Activated T-helper 2 cell treated with anti-CD3 and anti-CD28 coated beads, Interferon-gamma antibody, Interleukin-2, Interleukin-4, amounts not matched to agents 10 μg/mL and 5 μg/mL and 100 μg/mL, durations not matched to agents 14 hours and 24 hours and 36 hours (primary cell): ENCODE measurements at places on chromosomes 1 and 21.

GRCh38 chr1:163071405-163072255 is 2.5 kb downstream of the RGS4 start:
- no peaks in the 10 kb centered on the region for H3K36me3 ChIP-seq
- no peaks in the 10 kb centered on the region for H3K4me1 ChIP-seq
- DNase-seq = peak; percentile 19
- H3K27ac ChIP-seq = no peak overlapping the region
- peaks cover 37% of the 10 kb centered on the region for H3K27me3 ChIP-seq

DNA sequence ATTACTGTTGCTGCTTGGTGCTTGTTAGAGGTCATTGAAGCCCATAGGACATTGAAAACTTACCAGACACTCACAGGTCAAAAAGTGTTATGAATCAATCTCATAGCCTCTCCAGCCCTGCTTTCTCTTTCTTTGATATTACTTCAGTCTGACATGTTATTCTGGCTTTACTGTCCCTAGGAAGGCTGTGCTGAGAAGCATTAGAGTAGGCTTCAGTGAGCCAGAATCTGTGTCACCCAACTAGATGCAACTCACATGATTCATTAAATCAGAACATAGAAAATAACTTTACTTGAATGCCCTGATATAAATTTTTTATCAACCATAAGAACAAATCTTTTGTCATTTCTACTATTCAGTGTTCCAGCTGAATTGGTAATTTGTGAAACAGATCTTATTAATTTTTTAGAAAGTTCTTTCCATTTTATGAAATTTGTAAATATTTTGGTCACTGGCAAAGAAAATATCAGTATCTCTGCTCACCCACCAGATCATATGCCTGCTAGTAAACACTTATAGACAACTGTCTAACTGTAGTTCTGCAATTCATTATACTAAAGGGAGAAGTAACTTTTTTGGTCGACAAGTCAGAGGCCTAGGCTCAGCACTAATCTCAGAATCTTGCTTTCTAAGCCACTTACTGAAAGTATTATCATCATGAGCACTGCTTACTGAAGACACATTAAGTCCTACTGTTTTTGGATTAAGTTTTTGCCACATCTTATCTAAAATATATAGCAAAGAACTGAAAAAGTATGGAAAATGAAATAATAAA is 48.2 kb downstream of the RPAP2 start:
- no peak for DNase-seq
- H3K36me3 ChIP-seq = peaks cover 50% of the 10 kb centered on the region
- H3K27me3 ChIP-seq = no peaks in the 10 kb centered on the region
- peaks cover 16% of the 10 kb centered on the region for H3K4me1 ChIP-seq
- no peak overlapping the region for H3K27ac ChIP-seq

- H3K4me1 ChIP-seq = peaks cover 4% of the 10 kb centered on the region
- no peaks in the 10 kb centered on the region for H3K36me3 ChIP-seq
- DNase-seq = no peak
Observed at GRCh38 chr21:45004481-45005247, 64.8 kb downstream of the SLX9 start.

DNA sequence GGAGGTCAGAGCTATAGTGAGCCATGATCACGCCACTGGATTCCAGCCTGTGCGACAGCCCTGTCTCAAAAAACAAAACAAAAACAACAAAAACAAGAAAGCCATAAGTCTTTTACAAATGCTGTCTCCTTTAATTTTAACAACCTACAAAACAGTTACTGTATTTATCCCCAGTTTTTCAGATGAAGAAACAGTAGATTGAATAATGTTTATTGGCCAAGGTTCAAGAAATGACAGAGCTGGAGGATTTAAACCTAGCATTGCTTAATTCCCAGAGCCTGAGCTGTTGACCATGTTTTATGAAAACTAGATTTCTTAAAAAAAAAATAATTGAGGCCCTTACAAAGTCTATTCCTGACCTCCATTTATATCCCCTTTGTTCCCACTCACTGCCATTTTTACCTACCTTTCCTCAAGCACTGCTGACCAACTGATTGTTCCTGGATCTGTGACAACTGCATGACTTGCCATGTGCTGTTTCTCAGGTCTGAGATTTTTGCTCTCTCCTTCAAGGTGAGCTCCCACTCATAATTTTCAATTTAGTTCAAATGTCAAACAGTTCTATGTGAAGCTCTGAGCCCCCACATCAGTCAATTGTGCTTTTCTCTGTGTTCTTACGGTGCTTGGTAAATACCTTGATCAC is 140.8 kb downstream of the CHRM3 start:
- no peak overlapping the region for H3K27ac ChIP-seq
- DNase-seq = no peak
- H3K4me3 ChIP-seq = no peak overlapping the region
- no peaks in the 10 kb centered on the region for H3K36me3 ChIP-seq
- no peaks in the 10 kb centered on the region for H3K27me3 ChIP-seq

- H3K4me3 ChIP-seq = no peak overlapping the region
- no peak for DNase-seq
- H3K27ac ChIP-seq = no peak overlapping the region
- peaks cover 17% of the 10 kb centered on the region for H3K4me1 ChIP-seq
- H3K36me3 ChIP-seq = no peaks in the 10 kb centered on the region
- H3K27me3 ChIP-seq = peaks cover 7% of the 10 kb centered on the region
Observed at GRCh38 chr1:186813420-186813819, 15.3 kb upstream of the PLA2G4A start.

DNA sequence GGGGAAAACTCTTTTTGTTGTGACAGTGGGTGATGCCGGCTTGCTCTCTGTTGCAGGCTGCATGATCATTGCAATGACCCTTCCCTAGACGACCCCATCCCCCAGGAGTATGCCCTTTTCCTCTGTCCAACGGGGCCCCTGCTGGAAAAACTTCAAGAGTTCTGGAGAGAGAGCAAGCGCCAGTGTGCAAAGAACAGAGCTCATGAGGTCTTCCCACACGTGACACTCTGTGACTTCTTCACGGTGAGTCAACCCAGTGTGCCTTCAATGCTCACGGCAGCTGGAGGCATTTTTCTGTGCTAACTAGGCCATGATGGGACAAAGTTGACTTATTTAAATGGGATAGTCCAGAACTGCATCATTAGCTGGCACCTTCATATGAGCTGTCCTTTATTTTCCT is 5.7 kb downstream of the UBASH3A start:
- H3K4me3 ChIP-seq = peak overlapping the region; percentile 14
- DNase-seq = no peak
- peak overlapping the region; percentile 74 for H3K27ac ChIP-seq
- H3K4me1 ChIP-seq = peaks cover 40% of the 10 kb centered on the region

GRCh38 chr1:231219422-231220401 is 21.3 kb upstream of the GNPAT start:
- H3K4me1 ChIP-seq = peaks cover 6% of the 10 kb centered on the region
- peaks cover 3% of the 10 kb centered on the region for H3K27me3 ChIP-seq
- no peak for DNase-seq
- H3K27ac ChIP-seq = no peak overlapping the region

- H3K27ac ChIP-seq = no peak overlapping the region
- peaks cover 4% of the 10 kb centered on the region for H3K4me1 ChIP-seq
- no peak for DNase-seq
- H3K27me3 ChIP-seq = no peaks in the 10 kb centered on the region
- H3K4me3 ChIP-seq = no peak overlapping the region
Observed at GRCh38 chr1:63545780-63546179, 22.5 kb downstream of the EFCAB7 start.

- H3K27ac ChIP-seq = no peak overlapping the region
- H3K36me3 ChIP-seq = peaks cover 28% of the 10 kb centered on the region
- peaks cover 16% of the 10 kb centered on the region for H3K4me1 ChIP-seq
- H3K4me3 ChIP-seq = no peak overlapping the region
- no peak for DNase-seq
Observed at GRCh38 chr1:54047384-54048305, 5.4 kb downstream of the TMEM59 start.

DNA sequence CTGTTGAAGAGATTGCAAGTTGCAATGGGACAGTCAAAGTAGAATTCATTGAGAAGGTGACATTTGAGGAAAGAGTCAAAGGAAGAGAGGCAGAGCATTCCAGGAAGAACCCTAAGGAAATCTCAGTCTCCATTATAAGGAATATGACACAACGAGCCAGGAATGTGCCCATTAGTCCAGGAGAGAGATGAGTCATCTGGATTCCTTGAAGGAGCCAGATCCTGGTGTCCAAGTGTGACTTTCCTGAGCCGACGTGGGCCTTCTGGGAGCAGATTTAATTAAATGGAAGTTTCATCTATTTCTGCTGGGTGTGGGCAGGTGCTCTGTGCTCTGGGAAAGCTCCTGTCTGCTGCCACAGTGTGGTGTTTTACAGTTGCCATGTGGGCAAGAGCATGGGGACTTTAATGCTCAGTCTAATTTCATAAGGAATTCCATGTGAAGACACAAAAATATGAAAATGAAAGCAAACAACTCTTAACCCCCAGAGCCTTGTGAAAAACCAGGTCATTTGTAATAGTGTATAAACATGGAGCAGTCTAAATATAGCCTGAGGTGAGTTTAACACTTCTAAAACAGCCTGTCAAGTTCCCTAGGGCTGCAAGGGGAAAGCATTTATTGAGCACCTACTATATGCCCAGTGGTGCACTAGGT is 111.4 kb upstream of the ARTN start:
- no peaks in the 10 kb centered on the region for H3K27me3 ChIP-seq
- no peak overlapping the region for H3K27ac ChIP-seq
- DNase-seq = no peak
- no peaks in the 10 kb centered on the region for H3K4me1 ChIP-seq

DNA sequence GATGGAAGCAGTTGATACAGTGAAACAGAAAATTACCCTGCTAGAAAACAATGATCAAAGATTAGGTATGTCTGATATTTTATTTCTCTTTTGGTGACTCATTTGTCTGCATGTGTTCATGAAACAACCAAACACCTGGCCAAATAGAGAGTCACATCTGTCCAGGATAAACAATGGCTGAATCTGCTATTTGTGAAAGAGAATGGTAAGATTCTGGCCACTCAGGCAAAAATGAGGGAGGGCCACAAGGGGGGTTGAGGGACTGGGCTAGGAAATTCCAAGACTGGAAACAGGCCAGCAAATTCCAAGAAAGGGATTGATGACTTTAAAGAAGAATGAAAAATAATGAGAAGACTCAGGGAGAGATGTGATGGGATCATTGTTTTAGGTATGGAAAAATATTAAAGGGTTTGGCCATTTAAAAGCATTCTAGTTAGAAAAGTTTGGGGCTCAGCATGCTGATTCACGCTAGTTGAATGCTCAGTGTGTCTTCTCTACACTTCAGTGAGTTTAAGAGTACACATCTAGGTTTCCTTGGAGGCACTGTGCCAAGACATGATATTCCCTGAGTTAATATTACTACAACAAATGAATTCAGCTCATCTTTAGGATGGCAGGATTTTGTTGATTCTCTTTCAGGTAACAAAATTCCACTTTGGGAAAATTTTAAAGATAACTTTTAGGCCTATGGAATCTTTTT is 44.9 kb downstream of the TRAF5 start:
- no peak overlapping the region for H3K4me3 ChIP-seq
- H3K4me1 ChIP-seq = peaks cover 28% of the 10 kb centered on the region
- no peak overlapping the region for H3K27ac ChIP-seq

- H3K4me3 ChIP-seq = no peak overlapping the region
- H3K27ac ChIP-seq = no peak overlapping the region
- no peaks in the 10 kb centered on the region for H3K27me3 ChIP-seq
- H3K36me3 ChIP-seq = no peaks in the 10 kb centered on the region
- H3K4me1 ChIP-seq = peaks cover 4% of the 10 kb centered on the region
- DNase-seq = no peak
Observed at GRCh38 chr1:51526248-51526647, 7.2 kb upstream of the EPS15 start.

GRCh38 chr21:14720237-14720636 is 174.1 kb upstream of the SAMSN1 start:
- H3K36me3 ChIP-seq = peaks cover 7% of the 10 kb centered on the region
- H3K27me3 ChIP-seq = no peaks in the 10 kb centered on the region
- no peak for DNase-seq
- no peak overlapping the region for H3K27ac ChIP-seq
- no peak overlapping the region for H3K4me3 ChIP-seq

GRCh38 chr21:31218830-31219608 is 125.0 kb downstream of the TIAM1 start:
- H3K27me3 ChIP-seq = no peaks in the 10 kb centered on the region
- H3K4me1 ChIP-seq = peaks cover 9% of the 10 kb centered on the region
- H3K27ac ChIP-seq = no peak overlapping the region
- no peaks in the 10 kb centered on the region for H3K36me3 ChIP-seq
- no peak for DNase-seq
- H3K4me3 ChIP-seq = no peak overlapping the region

- no peak overlapping the region for H3K27ac ChIP-seq
- no peaks in the 10 kb centered on the region for H3K27me3 ChIP-seq
- no peak overlapping the region for H3K4me3 ChIP-seq
Observed at GRCh38 chr1:104794035-104794434, 1044.3 kb downstream of the AMY1C start.

DNA sequence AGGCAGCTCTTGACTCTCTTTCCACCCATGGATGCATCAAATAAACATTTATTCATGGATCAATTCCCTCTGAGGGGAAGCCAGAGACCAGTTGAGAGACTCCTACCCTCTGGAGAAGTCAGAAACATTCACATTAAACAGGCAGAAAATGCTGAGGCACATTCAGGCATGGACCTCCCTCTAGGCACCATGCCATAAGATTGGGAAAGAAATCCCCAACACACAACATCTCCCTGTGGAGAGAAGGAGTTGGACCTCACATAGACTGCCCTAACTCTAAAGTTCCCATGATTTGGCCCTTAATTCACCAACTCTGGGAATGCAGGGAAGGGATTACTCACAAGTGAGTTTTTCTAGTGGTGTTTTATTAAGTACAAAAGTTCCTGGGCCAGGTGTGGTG is 415.3 kb upstream of the C1orf87 start:
- no peak overlapping the region for H3K4me3 ChIP-seq
- no peaks in the 10 kb centered on the region for H3K27me3 ChIP-seq
- no peak for DNase-seq
- no peak overlapping the region for H3K27ac ChIP-seq
- no peaks in the 10 kb centered on the region for H3K36me3 ChIP-seq
- H3K4me1 ChIP-seq = no peaks in the 10 kb centered on the region

DNA sequence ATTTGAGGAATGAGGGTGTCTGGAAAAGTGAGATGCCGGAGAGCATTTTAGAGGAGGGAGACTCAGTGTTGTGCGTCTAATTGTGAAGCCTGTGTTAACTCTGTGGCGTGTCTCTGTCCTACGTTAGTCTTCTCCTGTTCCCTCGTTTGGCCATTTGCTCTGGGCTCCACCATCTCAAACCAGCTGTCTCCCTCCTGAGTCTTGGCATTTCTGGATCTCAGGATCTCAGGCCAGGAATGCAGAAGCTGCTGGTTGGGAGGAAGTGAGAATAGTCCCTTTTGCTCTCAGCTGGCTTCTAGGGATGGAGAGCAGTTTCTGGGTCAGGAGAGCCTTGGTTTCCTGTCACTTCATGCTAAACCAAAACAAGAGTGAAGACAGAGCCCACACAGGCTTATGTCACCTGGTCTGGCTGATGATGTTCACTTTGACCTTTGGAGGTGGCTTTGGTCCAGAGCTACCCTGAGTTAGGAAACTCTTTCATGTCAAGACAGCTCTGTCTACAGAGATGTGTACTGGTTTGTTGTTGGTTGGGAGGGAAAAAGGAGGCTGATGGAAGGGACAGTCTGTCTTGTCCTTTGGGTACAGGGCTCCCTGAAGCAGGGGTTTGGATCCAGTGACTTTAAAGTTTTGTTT is 859 bp downstream of the NFASC start:
- H3K27ac ChIP-seq = no peak overlapping the region
- no peak overlapping the region for H3K4me3 ChIP-seq
- H3K27me3 ChIP-seq = peaks cover 4% of the 10 kb centered on the region
